Mesendoderm (in vitro differentiated cells): ENCODE measurements at places on chromosomes 5 and 9.

DNA sequence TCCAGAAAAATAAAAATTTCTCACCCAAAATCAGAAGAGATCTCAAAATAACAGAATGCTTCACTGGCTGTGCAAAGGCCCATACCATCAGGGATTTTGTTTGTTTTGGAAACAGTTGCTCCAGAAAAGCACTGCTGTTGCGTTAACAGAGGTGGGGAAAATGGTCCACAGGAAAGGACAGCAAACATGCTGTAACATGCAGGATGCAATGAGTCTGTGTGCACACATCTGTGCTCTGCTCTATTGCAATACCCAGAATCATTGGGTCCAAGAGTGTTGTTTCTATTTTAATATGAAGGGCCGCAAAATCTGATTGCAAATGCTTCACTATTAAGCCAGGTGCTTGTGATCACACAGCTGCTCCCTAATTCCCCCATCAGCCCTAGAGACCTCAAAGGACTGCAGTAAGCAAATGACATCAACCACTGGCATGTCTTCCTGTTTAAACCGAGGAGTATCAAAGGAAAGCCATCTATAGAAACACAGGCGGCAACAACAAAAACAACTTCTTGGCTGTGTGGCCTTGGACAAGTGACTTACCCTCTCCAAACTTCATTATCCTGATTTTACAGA, 141.0 kb downstream of the DCP2 start:
- DNase-seq = no peak

- no peak for DNase-seq
Observed at GRCh38 chr9:16417161-16417560, 453.3 kb downstream of the BNC2 start.

DNA sequence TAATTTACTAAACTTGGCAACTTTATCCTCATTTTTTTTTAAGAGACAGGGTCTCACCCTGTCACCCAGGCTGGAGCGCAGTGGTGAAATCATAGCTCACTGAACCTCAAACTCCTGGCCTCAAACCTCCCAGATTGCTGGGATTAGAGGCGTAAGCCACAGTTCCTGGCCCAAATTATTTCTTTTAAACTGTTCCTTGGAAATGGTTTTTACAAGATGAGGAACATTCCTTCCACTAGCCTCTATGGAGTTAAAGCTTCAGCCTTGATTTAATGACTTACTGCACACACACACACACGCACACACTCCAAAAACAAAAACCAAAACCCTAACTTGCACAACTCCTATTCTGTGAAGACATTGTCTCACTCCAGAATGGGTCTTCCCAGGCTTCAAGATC, 77.2 kb upstream of the TARS1 start:
- DNase-seq = no peak

- DNase-seq = no peak
Observed at GRCh38 chr9:78994471-78994870, 577.3 kb upstream of the TLE4 start.

- DNase-seq = no peak
Observed at GRCh38 chr9:89903141-89903475, 298.3 kb downstream of the GADD45G start.

- peak; percentile 90 for DNase-seq
Observed at GRCh38 chr9:87711857-87712800, 13.8 kb upstream of the CTSL start.

- DNase-seq = no peak
Observed at GRCh38 chr9:126975327-126976220, 61.0 kb downstream of the RALGPS1 start.

DNA sequence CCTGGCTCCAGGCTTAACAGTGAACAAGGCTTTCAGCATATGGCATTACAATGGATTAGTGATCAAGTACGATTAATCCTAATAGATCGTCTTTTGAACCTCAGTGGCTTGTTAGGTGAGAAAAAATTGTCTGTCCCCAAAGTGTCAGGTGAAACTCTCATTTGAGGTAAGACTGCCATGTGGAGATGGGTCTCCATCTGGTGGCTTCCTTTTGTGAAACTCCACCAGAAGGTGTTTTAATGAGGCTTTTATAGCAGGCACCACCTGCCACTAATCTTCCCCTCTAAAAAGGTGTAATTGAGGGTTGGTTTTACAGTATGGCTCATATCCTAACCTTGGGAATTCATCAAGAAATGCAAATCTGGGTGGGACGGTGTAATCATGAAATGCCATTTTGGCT, 471.1 kb upstream of the MPDZ start:
- DNase-seq = no peak

DNA sequence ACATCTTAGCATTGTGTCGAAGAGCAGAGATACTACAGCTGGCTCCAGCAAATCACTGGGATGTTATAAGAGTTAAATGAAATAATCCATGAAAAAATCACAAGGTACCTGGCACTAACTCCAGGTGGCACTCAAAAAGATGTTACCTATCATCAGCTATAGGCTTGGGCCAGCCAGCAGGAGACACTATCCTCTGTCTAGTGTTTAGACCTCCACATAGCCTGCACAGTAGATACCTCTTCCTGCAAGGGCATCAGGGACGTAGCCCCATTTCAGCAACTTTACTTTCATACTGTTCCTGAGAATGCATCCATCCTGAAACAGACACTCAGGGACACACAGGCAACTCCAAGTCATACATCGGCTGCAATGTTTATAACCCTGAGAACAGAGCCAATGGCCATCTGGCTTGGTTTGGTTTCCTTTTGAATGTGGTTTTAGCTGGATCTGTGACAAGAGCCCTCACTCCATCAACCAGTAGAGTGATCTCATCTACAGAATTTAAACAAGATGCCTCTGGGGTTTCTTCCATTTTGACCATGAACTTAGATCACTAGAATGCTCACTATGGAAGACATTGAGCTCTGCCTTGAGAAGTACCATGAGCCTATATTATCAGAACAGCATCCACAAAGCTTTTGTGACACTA, 69.9 kb downstream of the TLE1 start:
- DNase-seq = no peak
